Right lobe of liver (tissue), 6 donors: ENCODE measurements at places on chromosomes 6 and 20.

DNA sequence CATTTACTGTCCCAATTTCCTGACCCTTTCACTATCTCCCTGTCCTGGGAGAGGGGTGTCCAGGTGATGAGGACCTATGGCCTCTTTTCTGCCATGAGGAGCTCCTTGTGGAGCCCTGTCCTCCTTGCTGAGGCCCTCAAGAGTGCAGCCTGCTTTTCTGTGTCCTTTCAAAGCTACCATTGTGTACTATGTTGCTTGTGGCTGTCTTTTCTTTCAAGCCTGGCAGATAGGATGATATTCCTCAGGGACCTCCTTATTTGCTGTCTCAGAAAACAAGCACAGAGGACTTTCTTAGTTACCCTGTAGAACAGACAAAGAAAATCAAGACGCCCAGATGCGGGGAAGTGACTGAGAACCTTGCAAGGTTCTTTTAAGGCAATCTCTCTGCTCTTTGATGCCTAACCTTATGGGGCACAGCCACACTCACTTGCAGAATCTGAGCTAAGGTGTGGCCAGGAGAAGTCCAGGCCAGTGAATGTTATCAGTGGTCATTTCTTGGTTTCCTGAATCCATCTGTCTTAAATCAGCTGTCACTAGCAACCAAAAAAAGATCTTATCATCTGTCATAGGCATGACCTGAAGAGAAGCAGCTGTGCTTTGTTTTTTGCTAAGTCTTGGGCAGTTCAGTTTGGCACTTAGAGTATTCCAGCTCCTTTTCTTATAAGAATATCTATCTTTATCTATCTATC, 17.2 kb downstream of the CARMIL1 start:
- no peak for DNase-seq

GRCh38 chr6:111812060-111813038, 60.9 kb downstream of the FYN start:
- no peak for DNase-seq

GRCh38 chr6:87152526-87152955, 2.8 kb upstream of the ZNF292 start:
- no peak for DNase-seq

DNA sequence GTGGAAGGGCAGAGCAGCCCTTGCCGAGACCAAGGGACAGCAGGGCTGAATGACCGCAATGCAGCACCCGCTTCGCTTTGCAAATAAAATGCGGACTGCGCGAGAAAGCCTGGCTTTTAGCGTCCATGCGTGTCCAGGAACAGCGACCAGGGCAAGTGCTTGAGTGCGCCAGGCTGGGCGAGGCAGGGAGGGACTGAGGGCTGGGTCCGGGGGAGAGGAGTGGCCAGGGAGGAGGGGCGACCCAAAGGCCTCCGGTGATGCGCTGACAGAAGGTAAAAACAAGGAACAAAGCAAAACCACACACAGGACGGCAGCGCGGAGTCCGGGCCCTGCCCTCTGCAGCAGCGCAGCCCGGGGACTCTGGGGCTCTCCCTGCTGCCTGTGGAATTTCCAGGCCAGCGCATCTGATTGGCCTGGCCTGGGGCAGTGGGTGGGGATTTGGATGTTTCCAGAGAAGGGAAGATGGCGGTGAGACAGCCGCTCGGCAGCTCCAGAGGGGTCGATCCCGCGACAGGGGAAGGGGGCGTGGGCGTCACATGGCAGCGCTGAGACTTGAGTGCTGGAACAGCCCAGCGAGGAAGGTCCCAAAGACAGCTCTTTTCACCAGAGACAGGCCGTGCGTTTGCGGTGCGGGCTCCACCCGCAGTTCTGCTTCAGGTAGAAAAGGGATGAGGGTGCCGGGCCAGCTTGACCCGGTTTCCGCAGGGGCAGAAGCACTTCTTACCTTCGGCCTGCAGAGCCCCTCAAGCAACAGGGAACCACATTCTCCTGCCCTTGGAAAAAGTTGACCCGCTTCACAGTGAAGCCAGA, 51.8 kb downstream of the SSR1 start:
- DNase-seq = peak; percentile 90

- no peak for DNase-seq
Observed at GRCh38 chr6:124131779-124132178, 328.1 kb downstream of the NKAIN2 start.

- DNase-seq = no peak
Observed at GRCh38 chr6:169859978-169860703, 108.7 kb downstream of the ERMARD start.

GRCh38 chr6:15106958-15107643, 138.8 kb upstream of the JARID2 start:
- DNase-seq = no peak

GRCh38 chr20:62523473-62524203, 47.8 kb upstream of the GATA5 start:
- DNase-seq = no peak
